ENCODE measurements at places on chromosomes 2 and 18.

GRCh38 chr2:240397542-240397916, 37.9 kb upstream of the GPC1 start:
- DNase-seq: no peak

DNA sequence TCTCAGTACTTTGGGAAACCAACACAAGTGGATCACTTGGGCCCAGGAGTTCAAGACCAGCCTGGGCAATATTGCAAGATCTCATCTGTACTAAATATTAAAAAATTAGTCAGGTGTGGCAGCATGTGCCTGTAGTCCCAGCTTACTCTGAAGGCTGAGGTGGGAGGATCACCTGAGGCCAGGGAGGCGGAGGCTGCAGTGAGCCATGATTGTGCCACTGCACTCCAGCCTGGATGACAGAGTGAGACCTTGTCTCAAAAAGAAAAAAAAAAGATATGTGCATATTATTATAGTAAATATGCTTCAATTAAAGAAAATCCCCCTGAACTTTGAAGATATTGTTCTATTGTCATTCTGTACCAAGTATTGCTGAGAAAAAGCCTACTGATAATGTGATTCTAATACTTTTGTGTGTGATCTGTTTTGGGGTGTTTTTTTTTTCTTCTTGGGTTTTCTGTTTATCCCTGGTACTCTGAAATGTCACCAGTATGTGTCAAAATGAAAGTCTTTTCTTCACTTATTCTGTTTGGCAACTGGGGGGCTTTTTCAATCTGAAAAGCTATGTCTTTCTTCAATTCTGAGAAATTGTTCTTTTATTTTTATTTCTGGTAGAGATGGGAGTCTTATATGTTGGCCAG, 13.2 kb downstream of the NEURL3 start:
- no peak for DNase-seq

DNA sequence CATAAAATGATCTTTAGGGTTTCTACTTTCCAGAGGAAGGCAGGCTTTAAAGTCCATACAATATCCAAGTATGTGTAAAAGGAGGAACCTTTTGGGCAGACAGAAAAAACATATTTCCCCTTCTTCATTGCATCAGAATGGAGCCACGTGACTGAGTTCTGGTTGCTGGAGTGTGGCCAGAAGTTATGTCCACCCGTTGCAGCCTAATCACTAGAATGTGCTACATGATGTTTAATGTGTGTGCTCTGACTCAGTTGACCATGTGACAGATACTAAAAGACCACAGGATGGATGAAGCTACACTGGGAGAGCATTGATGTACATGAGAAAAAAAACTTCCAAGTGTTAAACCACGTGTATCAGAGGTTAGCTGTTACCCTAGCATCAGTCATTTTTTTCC, 460.9 kb downstream of the RIT2 start:
- DNase-seq: no peak

DNA sequence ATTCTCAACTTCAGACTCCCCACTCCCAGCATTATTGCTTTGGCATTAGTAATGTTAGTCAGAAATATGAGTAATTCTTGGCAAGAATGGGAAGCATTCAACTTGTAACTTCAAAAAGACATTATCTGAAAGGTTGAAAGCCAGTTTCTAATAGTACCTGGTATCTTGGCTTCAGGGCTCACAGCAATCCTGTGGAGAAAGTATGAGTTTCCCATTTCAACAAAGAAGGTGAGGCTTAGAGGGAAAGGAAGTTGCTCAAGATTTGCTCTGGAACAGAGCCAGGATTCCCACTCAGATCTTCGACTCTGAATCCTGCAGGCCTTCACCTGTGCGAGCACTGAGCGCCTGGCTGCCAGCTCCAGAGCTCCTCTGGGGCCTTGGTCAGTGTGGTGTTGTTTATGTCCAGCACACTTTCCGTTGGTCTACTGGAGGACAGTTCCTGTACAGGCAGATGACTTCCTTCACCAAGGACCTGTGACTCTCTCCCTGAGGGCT, 136.1 kb downstream of the MCFD2 start:
- no peak for DNase-seq

DNA sequence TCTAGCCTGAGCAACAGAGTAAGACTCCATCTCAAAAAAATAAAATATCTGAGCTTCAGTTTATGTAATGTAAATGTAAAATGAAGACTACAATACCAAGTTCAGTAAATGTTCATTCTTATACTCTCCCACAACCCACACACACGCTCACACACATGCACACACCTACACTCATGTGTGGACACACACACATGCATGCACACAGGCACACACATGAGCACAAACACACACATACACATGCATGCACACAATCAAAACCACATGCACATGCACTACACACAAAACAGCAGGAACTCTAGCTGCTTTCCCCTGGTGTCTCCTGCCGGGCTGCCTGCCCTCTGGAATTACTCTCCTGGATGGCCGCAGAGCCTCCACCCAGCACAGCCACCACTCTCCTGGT, 90.6 kb downstream of the GFPT1 start:
- no peak for DNase-seq

DNA sequence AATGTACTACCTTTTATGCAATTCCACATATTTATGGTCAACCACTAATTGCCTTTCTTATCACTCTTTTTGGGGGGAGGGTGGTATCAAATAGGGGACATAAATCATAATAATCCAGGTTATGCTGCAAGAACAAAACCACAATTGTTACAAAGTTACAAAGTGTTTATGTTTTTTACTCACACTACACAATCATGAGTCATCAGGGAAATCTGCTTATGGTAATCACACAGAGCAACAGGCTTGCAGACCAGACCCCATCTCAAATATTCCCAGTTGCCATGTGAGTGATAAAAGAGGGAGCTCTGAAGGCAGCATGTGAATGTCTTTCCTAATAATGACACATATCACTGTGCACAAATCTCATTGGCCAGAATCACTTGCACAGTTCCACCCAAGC, 304.7 kb upstream of the TMEFF2 start:
- DNase-seq: no peak

GRCh38 chr2:112671801-112672200, 26.1 kb downstream of the SLC20A1 start:
- no peak for DNase-seq

GRCh38 chr2:232345251-232345650, 33.3 kb upstream of the ALPP start:
- DNase-seq: no peak

- DNase-seq: no peak
These were observed at the start of gene CIB4 for GRCh38 chr2:26640781-26641564. Gene CIB4 (minus strand): TSS chr2:26641366. CDS start chr2:26641314, 52 bp downstream.

GRCh38 chr18:13218368-13218991, at the start of gene LDLRAD4:
Gene LDLRAD4 (plus strand): TSS chr18:13218760.
- DNase-seq: no peak

DNA sequence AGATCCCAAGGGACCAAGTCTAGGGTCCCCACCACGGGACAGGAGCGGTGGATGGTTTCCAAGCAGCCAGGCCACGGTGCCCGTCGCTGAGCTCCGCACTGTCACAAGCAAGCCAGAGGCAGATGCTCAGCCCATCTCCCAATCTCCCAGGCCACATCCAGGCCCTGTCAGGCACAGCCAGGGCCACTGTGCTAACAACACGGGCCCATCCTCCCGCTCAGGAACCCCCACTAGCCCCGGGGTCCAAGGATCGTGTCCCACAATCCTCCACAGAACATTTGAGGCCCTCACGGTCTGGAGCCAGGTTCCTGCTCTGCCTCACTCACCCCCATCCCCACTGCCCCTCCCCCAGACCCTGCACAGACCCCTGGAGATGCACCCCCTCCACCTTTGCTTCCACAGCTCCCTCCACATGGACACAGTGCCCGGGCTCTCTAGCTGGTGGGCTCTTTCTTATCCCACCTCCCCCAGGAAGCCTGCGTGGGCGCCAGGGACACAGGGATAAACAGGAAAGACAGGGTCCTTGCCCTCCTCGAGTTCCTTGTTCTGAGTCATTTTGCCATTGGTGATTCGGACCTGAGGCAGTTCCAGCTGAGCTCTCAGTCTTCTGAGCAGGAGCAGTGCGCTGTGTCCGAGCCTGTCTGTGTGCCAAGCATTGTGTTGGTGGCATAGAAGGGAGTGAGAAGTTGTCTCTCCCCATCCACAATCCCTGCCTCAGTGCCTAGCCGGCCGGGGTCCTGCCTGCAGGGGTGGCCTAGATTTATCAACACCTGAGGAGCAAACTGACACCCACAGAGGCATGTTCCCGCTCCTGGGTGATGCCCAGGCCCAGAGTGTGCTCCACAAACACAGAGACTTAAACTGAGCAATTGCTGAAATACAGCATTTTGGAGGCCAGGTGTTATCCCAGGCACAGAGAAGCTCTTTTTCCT, 7.0 kb downstream of the CROCC2 start:
- DNase-seq: no peak

GRCh38 chr2:8564475-8564874, 117.4 kb upstream of the ID2 start:
- DNase-seq: no peak

GRCh38 chr18:24465486-24465885, 5.0 kb downstream of the HRH4 start:
- DNase-seq: no peak

DNA sequence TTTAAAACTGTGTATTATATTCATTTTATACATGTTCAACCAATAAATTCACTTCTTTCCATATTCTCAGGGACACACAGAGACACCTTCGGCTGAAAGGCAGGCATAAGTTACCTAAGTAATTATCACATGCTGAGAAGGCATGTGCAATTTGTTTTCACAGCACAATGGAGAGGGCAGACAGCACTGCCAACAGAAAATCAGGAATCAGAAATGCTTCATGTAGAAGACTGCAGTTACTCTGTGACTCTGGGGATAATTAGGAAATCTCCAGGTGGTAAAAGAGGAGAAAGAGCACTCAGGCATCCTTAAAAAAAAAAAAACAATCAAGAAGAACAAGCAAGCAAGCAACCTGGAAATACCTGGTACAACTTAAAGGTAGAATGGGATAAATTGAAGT, 49.3 kb downstream of the DSEL start:
- no peak for DNase-seq

GRCh38 chr2:212114489-212114888, 424.1 kb downstream of the ERBB4 start:
- DNase-seq: no peak

DNA sequence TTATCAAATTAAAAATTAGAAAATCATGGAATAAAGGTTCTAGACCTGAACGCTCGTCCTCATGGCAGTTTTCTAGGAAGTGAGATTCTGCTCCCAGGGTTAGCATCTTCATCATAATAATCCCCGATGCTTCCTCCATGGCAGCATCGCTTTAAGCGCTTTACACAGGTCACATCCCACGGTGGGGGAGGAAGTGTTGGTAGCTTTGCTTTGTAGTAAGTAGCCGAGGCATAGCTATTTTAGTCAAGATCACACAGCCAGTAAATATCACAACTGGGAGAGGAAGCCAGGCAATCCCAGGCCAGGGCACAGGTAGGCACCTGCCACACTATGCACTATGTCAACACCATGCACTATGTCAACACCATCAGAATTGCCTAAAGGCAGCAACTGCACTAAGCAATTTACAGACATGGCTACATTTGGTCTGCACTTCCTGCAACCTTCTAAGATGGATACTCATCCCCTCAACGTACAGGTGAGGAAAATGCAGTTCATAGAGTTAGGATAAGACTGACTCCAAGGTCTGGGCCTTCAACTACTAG, 205.5 kb downstream of the FBXO15 start:
- no peak for DNase-seq
